HCT116 (cell line): ENCODE measurements at places on chromosomes 5 and 9. TPM values are rescaled to one million over a fixed set of nuclear protein-coding genes. Genes with fewer than 3 reads are reported as not detected.

GRCh38 chr5:1297243-1297642 lies 2.4 kb upstream of the TERT start:
- DNase-seq = no peak

- DNase-seq = no peak
Observed at GRCh38 chr9:124384846-124385245, 30.4 kb downstream of the PSMB7 start.

DNA sequence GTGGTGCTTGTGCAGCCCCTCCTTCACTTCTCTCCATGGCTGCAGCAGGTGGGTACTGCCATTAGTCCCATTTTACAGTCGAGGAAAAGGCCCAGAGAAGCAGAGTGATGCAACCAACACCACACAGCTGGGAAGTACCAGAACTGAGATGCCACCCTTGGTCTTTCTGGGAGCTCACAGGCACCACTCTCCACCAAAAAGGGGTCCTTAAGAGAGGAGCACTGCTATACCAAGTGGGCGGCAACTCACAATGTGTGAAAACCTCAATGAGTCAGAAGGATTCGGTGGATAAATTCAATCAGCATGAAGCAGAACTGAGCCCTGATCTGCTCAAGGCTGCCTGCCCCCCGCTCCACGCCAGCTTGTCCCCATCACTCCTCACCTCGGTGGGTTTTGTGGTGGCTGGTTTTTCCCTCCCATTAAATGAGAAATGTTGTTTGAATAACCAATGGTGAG lies 213.7 kb downstream of the FSTL4 start:
- DNase-seq = no peak

DNA sequence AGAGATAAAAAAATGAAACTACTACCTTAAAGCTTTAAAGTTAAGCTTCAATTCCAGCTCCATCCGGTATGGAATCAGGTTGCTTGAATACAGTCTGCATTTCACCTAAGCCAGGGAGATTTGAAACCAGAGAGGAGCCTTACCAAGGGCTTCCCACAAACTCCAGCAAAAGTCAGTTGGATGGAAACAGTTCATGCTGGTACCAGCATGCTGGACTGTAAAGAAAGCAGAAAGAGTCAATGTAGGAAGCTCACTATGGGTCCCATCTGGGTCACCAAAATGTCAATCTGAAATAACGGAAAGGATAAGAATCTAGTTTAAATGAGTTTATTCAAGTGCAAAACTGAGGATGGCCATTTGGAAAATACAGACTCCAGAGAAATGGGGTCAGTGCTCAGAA lies 65.3 kb downstream of the CDO1 start:
- no peak for DNase-seq

- peak; percentile 83 for DNase-seq
Observed at GRCh38 chr9:129174102-129174723, 3.8 kb downstream of the IER5L start.

- no peak for DNase-seq
Observed at GRCh38 chr9:37198039-37198729, 77.8 kb downstream of the ZCCHC7 start.

GRCh38 chr9:34126207-34127034 lies at the start of gene DCAF12:
Gene DCAF12 (minus strand): TSS chr9:34126698. CDS start chr9:34126431, 267 bp downstream.
- DNase-seq = peak; percentile 78

DNA sequence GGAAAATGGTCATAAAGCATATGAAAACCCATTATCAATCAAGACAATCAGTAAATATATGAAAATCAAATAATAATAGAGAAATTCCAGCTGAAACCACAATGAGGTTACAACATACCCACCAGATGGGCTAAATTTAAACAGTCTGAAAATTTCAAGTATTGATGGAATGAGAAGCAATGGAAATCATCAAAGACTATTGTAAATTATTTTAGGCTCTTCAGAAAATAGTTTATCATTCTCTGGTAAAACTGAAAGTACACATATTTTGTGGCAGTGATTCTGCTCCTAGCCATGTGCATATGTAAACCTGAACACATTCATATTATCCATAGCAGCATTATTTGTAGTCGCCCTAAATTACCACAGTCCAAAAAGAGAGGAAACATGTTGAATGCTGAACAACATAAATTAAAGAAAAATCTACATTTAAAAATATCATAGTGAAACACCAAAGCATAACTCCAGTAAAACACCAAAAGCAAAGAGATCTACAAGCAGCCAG lies 215.3 kb downstream of the PRELID2 start:
- DNase-seq = no peak

- DNase-seq = peak; percentile 67
Observed at GRCh38 chr5:151758430-151759241, at the start of gene ATOX1. Gene ATOX1 (minus strand): TSS chr5:151758631. CDS start chr5:151758551, 80 bp downstream.

GRCh38 chr5:35996076-35996475 lies 4.9 kb upstream of the UGT3A1 start:
- DNase-seq = no peak

- no peak for DNase-seq
Observed at GRCh38 chr5:128825826-128826225, 139.5 kb upstream of the SLC27A6 start.

- no peak for DNase-seq
Observed at GRCh38 chr9:123421801-123422455, 65.9 kb downstream of the CRB2 start.

- DNase-seq = no peak
Observed at GRCh38 chr9:108047264-108047663, 557.7 kb upstream of the KLF4 start.

DNA sequence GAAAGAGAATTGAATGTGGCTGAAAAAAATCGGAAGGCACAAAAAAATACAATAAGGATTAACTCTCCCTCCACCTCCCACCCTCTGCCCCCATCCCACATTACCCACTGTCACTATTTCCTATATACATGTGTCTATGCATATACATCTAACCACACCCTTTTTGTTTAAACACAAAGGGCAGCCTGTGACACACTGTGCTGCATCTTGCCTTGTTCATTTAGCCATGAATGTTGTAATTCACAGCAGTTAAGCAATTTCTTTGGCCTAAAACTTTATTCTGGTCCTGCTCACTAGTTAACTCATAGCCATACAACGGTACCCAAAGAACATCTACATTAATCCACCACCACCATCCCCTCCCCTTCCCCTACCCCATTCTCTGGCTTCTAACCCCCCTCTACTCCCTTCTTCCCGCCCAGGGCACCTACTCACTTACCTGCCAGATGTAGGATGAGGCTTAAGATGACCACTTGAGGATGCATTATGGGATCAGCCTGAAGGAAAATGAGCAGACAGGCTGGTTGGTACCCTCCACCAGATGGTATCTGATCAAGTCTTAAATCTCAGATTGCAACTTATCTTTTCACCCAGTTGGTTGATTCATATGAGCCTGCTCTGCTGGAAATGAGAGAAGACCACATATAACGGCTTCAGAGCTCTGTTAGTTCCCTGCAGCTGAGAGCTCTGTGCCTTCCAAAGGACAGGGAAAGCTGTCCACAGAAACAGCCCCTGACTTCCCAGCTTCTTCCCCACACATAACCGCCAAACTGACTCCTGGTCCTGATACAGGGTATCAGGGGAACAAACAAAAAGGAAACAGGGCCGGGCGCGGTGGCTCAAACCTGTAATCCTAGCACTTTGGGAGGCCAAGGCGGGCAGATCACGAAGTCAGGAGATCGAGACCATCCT lies 1.2 kb downstream of the HAVCR1 start:
- no peak for DNase-seq

DNA sequence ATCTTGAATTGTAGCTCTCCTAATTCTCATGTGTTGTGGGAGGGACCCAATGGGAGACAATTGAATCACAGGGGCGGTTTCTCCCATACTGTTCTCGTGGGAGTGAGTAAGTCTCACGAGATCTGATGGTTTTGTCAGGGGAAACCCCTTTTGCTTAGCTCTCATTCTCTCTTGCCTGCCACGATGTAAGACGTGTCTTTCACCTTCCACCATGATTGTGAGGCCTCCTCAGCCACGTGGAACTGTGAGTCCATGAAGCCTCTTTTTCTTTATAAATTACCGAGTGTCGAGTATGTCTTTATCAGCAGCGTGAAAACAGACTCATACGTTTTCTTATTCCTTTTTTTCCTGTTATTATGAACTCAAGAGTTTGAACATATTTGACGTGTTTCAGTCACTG lies 39.1 kb downstream of the RETREG1 start:
- DNase-seq = no peak

GRCh38 chr5:56819060-56819881 lies 3.9 kb downstream of the MAP3K1 start:
- DNase-seq = no peak

DNA sequence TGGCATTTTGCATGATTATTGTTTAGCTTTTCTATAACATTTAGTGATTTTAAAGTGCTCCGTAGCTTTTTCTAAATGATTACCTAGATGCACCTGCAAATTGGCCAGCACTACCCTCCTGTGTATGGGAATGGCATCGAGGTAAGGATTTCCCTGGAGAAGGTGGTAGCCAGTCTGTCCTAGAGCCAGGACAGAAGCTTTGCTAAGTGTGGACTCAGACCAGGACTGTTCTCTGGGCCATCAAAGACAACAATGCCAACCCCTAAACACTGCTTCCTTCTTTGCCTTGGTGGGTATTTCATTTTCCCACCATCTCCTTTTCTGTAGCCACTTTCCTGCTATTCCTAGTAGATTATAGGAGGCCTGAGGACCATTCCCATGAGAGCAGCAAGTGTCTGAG lies 53.0 kb downstream of the CD180 start:
- DNase-seq = no peak

DNA sequence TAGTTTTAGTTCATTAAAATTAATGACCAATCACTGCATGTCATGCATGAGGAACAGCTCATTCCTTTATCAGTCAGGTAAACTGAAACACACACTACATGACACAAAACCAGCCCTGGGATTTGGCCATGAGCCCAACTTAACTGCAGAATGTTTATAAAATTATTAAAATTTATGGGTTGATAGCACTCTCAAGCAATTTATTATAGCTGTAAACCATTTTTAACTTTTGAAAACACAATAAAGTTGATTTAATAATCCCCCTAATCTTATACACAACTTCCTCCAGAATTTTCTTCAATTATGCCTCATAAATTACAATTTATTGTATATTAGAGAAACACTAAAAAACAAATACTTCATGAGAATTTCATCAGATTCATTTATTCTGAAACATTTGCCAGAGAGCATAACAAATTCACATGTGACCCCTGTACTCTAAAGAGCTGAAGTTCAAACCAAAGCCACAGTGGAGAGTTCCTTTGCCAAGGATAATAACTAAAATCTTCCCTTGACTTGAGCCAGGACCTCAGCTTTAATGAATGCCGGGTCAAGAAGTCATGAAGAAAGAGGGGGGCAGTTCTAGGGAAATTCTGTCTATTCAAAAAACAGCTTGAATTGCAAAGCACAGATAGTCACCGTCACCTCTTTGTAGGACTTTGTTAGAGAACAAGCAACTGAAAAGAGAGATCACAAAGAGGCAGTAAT lies 763.7 kb upstream of the GRAMD2B start:
- no peak for DNase-seq

DNA sequence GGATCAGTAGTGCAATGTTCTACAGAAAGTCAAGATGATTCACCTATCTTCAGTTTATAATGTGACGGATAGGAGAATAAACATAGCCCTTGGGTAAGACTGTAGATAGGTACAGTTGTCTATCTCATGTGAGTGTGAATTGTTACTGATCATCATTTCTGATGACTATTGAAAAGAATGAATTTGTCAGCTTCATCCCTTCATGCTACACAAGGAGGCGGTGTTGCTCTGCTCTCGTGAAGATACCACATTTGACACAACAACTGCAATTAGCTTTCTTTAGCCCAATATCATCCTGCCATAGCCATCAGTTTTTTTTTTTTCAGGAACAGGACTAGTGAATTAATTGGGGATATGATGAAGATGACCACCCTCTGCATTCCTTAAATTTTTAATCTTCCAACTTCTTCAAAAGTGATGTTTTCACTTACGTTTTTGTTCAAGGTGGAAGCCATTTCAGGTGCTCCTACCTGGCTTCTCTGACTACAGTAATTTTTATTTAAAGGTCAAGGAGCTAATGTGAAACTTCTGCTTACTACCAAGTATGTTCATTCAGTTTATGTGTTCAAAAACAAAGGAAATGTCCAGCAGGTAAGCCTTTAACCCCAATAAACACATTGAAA lies 152.9 kb upstream of the MOCS2 start:
- DNase-seq = peak; percentile 8

Gene C5
- total RNA-seq = 0.66 TPM

Gene CARTPT
- total RNA-seq = not detected

Gene LECT2
- not detected for total RNA-seq

Gene KLF9
- total RNA-seq = 8.3 TPM

Gene MEIKIN
- not detected for total RNA-seq

Gene TAS2R1
- not detected for total RNA-seq

Gene ANKRD55
- total RNA-seq = not detected

Gene CCL27
- 1.0 TPM for total RNA-seq

Gene LTC4S
- 5.0 TPM for total RNA-seq
